Substantia nigra (tissue), 51 donors: ENCODE measurements at places on chromosomes 16 and 17.

DNA sequence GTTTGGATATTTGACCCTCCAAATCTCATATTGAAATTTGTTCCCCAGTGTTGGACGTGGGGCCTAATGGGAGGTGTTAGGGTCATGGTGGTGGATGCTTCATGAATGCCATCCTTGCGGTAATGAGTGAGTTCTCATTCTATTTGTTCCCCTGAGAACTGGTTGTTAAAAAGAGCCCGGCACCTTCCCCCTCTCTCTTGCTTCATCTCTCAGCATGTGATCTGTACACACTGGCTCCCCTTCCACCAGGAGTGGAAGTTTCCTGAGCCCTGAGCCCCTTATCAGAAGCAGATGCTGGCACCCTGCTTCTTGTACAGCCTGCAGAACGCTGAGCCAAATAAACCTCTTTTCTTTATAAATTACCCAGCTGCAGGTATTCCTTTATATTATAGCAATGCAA is 25.6 kb downstream of the PIK3R6 start:
- DNase-seq = no peak

DNA sequence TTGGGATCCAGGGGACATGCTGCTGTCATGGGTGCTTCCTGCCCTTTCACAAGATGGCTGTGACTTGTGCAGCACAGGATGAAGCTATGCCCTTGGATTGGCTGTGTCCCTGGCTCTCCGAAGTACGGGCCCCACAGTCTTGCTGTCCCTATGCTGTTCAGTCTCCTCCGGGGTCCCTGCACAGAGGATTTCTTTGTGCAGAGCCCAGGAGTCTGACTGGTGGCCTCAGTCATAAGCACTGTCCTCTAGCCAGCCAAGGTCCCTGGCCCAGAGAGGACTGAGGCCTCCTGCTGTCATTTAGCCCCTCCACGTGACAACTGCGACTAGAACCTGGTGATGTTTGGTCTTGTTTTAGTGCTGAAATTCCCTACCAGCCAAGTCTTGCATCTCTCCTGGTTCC is 42.4 kb upstream of the CRISPLD2 start:
- no peak for DNase-seq

DNA sequence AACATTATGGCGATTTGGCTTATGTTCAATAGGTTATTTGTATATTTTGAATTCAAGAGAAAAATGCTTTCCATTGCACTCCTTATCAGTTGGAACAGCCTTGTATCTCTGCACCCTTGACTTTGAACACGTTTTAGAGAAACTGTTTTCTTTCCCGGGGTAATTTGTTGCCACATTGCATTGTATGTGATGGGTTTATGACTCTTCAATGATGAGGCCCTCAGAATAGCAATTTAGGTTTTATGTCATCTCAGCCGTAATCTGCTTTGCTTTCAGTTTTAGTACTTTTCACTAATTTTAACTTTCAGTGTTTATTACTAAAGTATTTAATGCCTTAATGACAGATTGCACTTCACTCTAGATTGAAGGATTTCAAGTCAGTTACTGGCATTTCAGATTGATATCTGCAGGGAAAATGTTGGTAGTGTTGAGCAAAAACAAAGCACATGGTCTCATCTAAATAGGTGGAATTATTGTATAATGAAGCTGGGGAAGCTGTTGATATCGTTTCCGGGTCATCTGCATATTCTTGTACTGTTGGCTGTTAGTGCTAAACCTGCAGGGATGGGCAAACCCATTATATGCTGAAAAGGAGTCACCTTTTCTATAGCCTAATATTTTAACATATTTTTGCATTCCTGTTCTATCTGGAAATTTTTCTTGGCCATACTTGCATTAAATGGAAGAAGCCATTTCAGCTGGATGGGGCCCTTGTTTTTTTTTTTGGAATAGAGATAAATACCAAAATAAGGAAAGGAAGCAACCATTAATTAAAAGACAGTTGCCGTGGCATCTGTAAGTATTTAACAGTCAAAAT is 2.0 kb downstream of the LUC7L3 start:
- no peak for DNase-seq

DNA sequence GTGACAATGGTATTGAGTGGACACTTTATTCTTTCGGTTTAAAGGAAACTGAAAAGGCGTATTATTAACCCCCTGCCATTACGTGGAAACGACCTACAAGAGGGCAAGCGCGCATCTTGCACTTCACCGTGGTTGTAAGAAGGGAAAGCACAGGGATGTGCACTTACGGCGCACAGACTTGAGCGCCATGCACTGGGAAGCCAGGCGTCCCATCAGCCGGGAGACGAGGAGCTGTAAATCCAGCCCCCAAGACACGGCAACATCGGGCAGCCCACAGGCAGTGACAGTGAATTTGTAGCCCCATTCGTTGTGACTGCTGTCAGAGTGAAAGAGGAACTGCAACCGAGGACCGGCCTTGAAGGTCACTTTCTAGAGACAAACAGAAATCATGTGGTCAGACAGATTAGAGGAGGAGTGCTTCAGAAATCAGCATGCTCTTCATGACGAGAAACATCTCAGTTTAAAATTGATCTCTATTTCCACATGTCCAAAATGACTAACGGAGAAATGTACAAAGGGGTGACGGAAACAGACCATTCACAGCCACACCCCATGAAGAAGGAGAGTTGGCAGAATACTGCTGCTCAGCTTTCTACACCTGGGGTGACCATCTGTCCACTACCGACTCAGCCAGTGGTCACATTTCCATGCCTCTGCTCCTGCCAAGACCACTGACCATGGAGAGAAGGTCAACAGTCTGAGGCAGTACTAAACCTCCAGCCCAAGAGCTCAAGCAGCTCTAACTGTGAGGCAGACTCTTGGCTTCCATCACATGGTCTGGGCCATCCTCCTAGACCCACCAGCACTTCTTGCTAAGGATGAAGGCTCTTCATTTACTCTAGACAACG is 68.6 kb downstream of the ZZEF1 start:
- peak; percentile 4 for DNase-seq

DNA sequence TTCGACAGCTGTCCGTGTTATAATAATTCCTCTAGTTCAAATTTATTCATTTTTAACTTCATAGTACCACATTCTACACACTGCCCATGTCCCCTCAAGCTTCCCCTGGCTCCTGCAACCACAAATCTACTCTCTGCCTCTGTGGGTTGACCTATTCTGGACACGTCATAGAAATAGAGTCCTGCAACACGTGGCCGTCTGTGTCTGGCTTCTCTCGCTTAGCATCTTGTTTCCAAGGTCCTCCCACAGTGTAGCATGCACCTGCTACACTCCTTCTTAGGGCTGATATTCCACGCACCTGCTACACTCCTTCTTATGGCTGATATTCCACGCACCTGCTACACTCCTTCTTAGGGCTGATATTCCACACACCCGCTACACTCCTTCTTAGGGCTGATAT is 16.5 kb downstream of the SCGB1C2 start:
- DNase-seq = no peak

GRCh38 chr17:30323262-30323894 is 10.5 kb downstream of the TMIGD1 start:
- DNase-seq = no peak

DNA sequence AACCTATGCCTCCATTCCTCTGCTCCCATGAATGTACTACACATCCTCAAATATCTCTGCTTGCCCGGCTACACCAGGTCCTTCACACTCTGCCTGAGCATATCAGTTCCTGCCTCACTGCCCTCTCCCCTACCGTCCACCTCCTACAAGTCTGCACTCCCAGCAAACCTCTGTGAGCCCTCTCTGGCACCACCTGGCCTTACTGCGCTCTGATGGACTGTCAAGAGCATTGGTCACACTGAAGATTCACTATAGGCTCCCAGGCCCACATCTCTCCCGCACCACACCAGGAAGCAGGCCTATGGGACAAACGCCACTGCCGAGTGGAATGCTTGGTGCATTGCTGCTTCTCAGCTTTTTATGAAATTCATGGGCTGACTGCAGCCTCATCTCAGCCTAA is 8.9 kb downstream of the GINS2 start:
- DNase-seq = no peak

- DNase-seq = no peak
Measured at GRCh38 chr16:57903656-57904055, 67.3 kb downstream of the CNGB1 start.

DNA sequence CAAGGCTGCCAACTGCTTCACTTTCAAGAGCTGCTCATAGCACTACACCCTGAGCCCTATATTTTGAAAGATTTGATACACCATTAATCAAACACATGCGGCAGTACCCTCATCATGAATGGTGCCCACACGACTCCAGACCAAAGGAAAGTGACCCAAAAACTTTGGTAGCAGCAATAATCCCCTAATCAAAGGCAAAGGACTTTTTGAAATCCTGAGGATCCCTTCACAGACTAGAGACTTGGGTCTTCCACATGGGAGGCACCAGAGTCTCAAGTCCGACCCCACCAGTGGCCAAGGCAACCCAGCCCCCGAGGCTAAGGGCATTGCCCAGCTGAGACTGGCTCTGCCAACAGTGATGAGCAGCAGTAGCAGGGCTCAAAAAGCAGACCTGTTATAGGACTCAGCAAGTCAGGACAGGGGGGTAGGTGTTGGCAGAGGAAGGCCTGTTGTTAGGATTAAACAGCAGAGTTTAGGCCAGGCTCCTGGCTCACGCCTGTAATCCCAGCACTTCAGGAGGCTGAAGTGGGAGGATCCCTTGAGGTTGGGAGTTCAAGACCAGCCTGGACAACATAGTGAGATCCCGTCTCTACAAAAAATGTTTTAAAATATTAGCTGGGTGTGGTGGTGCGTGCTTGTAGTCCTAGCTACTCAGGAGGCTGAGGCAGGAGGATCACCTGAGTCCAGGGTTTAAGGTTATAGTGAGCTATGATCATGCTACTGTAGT is 3.2 kb downstream of the TRIM25 start:
- DNase-seq = no peak

DNA sequence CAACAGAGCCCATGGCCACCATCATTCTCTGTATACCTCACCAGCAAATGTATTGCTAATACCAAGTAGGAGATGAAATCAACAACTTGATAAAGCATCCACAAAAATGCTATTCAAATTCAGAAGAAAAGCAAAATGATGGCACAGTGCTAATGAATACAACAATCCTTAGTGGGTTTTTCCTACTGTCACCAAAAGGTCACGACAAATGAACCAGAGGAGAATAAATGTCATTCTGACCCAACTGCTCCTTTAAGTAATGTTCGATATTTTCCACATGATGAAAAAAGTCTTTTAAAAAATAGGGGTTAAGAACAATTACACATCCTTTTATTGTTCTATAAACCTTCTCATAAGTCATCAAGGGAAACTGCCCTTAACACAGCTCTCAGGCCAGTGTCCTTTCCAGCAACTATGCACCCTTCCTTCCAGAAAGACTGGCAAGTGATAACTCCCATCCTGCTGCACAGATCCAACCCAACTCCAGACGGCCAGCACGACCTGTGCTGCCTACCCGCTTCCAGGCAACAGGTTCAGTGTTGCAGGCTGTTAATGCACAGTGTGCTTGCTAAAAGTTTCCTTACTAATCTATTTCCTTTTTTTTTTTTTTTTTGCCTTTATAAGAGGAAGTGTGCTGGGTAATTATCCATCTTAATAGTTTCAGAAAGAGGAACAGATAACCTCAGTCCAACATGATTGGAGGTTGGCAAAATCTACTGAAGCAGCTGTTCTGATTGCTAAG is 15.4 kb downstream of the FBXO31 start:
- no peak for DNase-seq

DNA sequence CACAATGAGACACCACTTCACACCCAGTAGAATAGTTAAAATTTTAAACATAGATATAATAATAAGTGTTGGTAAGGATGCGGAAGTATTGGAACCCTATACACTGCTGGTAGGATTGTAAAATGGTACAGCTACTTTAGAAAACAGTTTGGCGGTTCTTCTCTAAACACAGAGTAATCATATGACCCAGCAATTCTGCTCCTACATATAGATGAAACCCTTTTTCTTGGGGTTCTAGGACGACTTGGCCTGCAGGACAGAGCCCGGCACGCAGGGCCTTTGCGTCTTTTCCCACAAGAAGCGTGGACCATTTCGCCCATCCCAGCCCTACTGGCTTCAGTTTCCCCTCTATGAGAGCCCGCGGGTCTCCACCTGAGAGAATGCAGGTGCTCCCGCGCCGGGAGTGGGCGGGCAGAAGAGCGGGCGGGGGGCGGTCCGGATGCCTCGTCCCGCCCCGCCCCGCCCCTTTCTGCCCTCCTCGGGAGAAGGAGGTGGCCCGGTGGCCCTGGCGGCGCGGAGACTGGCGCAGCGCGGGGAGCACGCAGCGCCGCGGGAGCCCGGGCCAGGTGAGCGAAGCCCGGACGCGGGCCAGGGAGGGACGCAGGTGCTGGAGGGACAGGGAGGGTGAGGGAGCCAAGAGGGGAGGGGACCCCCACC is at the start of gene SDR42E2:
TSS of gene SDR42E2 (plus strand) at position 508 of the 657 bp plus-strand sequence. CDS start 3,077 bp downstream, outside the sequence.
- DNase-seq = no peak

- no peak for DNase-seq
Measured at GRCh38 chr16:48197294-48197693, 41.5 kb upstream of the ABCC12 start.

DNA sequence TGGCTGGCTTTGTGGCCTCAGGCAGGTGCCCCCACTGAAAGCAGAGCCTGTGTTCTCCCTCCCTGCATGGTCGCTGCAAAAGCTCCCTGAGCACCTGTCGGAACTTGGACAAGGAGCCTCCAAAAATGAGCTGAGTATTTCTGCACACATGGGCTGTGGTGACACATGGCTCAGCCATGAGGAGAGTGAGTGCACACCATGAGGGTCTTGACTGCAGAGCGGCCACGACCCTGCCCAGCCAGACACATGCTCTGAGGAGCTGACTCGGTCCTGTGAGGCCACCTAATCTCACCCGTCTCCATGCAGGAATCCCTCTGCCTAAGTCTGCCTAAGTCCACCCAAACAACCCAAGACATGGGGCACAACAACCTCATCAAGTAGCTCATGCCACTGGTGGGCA is 128.9 kb downstream of the DYNLRB2 start:
- DNase-seq = no peak

- DNase-seq = no peak
Measured at GRCh38 chr17:41518789-41519449, at the start of gene KRT15. Gene KRT15 (minus strand): TSS chr17:41518890. CDS start chr17:41518827, 63 bp downstream.

DNA sequence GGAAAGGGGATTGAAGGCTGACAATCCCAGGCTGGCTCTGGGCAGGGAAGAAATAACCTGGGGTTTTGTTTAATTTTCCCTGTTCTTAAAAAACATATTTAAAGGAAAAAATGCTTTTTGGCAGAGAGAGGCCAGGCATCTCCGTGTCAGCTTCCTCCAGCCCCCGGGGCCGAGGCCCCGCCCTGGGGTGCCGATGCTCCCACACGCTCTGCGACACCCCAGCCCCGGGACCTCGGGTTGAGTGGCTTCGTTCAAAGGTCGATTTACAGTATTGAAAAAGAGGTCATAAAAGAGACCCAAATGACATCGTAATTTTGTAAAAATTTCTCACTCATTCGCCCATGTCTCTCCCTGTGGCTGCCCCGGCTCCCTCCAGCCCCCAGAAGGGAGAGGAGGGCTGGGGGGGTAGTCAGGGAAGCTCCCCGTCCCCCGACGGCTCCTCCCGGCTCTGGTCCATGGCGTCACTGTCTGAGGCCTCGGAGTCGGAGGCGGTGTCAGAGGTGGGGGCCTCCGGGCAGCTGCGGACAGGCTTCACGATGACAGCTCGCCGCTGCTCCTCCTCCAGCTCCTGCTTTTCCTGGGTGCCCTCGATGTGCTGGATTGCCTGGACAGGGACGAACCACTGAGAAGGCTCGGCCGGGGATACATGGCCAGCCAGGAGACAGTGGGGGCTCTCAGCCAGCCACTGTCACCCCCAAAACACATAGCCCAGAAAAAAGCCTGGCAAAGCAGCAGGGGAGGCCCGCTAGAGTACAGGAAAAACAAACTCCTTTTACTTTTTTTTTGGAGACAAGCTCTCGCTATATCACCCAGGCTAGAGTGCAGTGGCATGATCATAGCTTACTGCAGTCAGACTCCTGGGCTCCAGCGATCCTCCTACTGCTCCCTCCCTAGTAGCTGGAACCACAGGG is 14.9 kb downstream of the TFAP4 start:
- DNase-seq = no peak
